ENCODE measurements at places on chromosomes 3 and 15.

GRCh38 chr3:137988982-137989381 lies 21.0 kb upstream of the CLDN18 start:
- no peak for DNase-seq

GRCh38 chr3:16174976-16175901 lies 759 bp downstream of the GALNT15 start:
- DNase-seq, result no peak

DNA sequence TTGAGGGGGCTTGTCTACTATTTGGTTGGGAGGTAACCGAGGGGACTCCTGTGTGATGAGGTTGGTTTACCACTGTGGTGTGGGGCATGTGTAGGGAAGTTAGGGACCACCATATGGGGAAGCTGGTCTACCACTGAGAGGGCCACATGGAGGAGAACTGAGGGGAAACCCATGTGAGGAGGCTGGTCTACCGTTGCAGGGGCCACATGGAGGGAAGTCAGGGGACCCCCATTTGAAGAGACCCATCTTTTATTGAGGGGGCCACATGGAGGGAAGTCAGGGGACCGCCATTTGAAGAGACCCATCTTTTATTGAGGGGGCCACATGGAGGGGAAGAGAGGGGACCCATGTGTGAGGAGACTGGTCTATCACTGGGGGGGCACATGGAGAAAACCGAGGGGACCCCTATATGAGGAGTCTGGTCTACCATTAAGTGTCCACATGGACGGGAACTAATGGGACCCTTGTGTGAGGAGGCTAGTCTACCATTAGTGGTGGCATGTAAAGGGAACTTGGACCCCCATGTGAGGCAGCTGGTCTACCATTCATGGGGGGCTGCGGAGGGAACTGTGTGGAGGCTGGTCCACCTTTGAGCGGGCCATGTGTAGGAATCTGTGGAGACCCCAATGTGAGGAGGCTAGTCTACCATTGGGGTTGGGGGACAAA lies 165.5 kb downstream of the FBLN2 start:
- DNase-seq, result no peak

- DNase-seq, result no peak
Measured at GRCh38 chr3:175433026-175433674, 574.0 kb downstream of the NAALADL2 start.

DNA sequence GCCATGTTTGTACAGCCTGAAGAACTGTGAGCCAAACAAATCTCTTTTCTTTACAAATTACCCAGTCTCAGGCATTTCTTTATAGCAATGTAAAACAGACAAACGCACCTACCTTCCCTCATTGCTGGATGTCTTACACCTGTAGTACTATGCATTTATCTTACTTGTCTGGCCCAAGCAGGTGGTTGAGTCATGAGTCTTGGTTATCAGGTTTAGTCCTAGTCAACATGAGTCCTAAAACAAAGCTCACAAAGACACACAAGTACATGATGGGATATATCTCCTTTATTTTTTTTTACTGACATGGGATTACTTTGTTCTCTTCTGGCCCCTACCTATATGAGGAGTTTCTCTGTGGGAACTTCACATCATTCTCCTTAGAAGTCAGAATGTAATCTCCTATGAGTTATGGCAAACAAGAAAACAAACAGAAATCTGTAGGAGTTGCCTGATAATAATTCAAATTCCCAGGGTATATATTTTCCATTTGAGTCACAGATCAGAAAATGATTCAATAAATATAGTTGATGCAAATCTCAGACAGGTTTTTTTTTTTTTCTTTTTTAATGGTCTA lies 33.6 kb upstream of the PLSCR2 start:
- DNase-seq, result no peak

GRCh38 chr15:39192351-39192750 lies 388.5 kb upstream of the THBS1 start:
- no peak for DNase-seq

DNA sequence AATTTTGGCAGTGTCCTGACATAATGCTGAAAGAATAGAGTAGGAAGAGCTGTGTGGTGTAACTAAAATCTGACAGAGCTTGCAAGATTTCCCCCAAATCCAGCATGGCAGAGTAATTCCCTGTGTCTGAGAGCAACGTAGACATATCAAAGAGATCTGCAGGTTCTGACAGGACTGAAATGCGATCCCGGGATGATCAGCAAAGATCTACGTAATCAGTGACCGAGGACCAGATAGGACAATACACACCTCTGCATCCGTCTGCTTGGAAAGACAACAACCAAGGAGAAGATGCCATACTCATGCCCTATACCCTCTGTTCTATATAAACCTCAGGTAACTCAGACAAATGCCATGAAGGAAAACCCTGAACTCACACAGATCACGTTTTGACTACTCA lies 26.6 kb upstream of the SYNPR start:
- no peak for DNase-seq

- DNase-seq, result no peak
Measured at GRCh38 chr3:37028329-37028728, 35.0 kb downstream of the MLH1 start.

GRCh38 chr15:76359152-76359551 lies 22.6 kb downstream of the ISL2 start:
- DNase-seq, result no peak

- DNase-seq, result no peak
Measured at GRCh38 chr3:93981649-93982048, 1.7 kb downstream of the ARL13B start.

DNA sequence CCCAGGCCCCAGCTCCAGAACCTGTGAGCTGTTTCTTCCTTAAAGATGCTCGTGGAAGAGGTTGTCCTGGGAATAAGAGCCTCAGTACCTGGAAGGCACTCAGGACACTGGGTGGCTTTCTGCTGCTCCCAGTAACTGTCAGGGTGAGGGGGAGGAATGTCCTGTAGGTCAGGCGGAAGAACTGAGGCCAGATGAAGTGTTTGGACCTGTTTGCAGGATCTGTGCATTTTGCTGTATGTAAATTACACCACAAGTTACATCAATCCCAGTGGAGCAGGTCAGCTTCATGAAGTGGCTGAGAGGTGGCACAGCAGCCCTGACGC lies 27.1 kb downstream of the HDAC11 start:
- no peak for DNase-seq

DNA sequence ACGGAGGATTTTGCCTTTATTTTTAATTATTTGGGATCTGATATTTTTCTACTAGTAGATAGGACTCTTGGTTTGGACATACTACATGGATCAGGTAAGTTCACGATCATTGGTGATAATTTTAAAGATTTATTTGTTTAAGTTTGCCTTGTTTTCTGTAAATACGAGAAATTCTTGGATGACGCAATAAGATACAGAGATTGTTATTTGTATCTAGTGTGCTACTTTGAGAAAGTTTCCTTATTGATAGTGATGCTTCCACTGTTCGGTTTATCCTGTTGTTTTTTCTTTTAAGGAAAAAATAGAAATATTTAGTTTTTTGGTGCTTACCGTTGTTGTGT lies 577 bp downstream of the CHD2 start:
- DNase-seq, result no peak

DNA sequence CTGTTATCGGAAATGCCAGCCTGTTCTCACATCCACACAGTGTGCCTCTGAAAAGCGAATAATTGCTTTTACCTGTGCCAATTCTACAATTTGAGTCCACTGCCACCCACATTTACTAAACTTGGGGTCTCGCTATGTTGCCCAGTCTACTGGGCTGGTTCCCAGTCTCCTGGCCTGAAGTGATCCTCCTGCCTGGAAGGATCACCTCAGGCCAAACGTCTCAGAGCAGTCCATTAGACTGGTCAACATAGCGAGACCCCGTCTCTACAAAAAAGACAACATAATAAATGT lies 827 bp upstream of the INO80 start:
- DNase-seq, result no peak

GRCh38 chr3:11457135-11457534 lies 184.9 kb downstream of the ATG7 start:
- DNase-seq, result no peak

DNA sequence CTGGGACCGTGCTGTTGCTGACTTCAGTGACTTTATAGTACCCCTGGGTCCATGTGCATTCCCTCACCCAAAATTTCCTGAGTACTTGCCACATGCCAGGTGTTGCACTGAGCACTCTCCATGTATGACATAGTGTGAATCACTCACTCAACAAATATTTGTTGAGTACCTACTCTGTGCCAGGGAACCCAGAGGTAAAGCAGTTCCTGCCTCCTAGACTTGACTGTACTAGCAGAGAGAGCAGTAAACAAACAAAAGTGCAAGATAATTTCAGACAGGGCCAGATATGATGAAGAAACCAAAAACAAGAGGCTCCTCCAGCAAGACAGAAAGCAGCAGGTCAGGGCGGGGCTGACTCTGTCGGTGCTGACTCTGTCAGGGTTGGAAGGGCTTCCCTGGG lies 12.2 kb downstream of the TGM4 start:
- DNase-seq, result no peak

- DNase-seq, result no peak
Measured at GRCh38 chr15:98350276-98350675, 298.1 kb upstream of the IGF1R start.

- DNase-seq, result no peak
Measured at GRCh38 chr3:49775538-49775937, 10.8 kb downstream of the IP6K1 start.

DNA sequence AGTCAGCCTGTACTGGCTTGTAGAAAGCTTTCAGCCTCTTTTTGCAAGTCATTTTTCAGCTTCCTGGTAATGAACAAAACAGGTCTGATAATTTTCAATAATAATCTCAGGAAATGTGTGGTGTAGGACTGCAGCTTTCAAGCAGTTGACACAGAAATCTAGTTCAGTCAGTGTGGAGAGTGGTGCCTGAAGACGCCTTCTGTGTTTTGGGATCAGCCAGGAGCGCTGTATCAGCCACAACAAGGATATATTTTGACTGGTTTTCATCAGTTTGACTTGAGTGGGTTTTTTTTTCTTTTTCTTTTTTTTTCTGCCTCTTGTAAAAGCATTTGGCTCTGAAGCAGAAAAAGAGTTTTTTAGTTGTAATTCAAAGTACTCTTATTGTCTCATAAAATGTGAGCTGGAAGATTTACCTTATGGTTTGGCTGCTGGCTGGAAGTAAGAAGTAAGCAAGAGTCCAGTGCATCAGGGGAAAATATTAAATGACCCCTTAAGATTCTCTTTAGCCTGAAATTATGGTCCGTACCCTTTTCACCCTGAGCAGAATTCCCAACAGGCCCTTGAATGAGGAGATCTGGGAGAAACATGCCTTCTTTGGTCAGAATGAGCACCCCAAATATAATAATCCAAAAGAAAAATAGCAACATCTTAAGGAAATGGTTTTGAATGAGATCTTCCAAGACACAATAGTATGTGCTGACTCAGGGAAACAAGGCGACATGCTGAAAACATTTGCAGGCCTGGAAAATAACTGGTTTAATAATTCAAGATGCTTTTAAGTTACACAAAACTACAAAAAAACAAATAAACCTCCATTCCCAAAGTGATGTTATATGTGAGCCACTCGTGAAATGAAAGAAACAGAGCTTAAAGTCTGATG lies 332.7 kb upstream of the ADAMTS9 start:
- peak; percentile 14 for DNase-seq

DNA sequence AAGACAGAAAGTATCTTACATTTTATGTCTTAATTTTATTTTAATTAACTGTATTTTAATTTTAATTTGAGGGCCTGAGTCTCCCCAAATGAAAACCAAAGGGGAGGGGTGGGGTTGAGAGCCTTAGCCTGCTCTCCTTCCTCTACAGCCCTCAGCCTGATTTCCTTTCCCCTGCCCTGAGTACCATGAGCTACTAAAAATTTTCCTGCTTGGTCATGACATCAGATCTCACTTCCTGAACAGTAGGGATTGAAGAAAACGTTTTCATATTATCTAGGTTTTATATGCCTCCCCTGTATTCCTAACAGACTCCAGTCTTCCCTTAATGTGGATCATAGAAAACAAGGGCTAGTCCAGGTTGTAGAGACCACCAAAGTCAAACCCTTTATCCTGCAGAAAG lies 133.9 kb downstream of the MYLK start:
- no peak for DNase-seq

DNA sequence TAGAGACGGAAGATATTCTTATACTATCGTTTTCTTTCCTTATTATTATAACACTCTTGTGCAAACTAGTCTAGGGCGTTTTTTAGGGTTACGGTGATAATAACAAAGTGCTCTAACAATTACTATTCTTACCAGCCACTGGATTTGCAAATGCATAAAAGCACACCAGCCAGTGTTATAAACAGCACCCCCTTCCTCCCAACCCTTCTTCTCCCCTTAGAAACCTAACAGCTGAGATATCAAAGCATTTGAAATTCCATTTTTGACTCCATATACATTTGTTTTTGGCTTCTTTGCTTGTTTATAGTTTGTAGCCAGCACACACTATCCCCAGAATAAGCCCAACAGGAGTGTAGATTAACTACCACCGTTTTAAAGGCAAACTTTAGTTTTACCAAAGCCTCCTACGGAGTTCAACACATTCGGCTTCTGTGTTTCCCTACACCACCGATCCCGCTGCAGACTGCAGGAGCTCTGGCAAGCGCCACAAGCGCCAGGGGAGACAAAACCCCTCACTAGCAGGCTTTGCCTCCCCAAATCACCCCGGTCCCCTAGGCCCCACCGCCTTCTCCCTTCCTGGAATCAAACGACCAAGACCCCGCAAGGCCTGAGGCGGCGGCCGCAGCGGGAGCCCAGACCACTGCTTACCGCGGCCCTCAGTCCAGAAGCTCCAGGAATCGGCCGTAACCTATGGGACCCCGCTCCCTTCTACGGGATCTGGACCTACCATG lies 461 bp downstream of the COPB2 start:
- DNase-seq, result no peak

GRCh38 chr15:47404877-47405276 lies 312.4 kb upstream of the SEMA6D start:
- DNase-seq, result no peak

GRCh38 chr15:68315035-68315434 lies 37.5 kb downstream of the FEM1B start:
- DNase-seq, result no peak

DNA sequence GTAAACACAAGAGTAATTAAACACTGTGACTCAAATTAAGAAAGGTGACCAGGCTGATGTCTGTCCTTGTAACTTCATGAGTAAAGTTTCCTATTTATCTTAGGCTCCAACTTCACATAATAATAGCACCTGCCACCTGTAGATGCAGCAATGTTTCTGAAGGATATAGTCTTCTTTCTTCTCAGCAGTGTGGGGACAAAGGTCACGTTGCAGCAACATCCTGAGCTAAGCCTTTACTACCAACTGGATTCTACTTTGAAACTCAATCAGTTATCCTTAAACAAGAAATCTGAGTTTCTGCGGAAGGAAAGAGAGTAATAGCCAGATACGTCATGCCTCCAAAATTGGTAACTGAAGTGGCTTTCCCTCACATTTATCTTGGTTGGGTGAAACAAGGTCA lies 253.1 kb downstream of the RBMS3 start:
- DNase-seq, result no peak

All from right kidney (tissue), 9 donors.